ENCODE measurements at places on chromosomes 1 and 21.

- no peak for DNase-seq
These were observed 14.0 kb upstream of the GBP5 start for GRCh38 chr1:89286549-89287180.

GRCh38 chr1:34907487-34908090 is 21.9 kb downstream of the DLGAP3 start:
- no peak for DNase-seq

GRCh38 chr1:158290321-158290844 is 660 bp downstream of the CD1C start:
- no peak for DNase-seq

- no peak for DNase-seq
These were observed 8.3 kb downstream of the ENAH start for GRCh38 chr1:225644666-225645065.

DNA sequence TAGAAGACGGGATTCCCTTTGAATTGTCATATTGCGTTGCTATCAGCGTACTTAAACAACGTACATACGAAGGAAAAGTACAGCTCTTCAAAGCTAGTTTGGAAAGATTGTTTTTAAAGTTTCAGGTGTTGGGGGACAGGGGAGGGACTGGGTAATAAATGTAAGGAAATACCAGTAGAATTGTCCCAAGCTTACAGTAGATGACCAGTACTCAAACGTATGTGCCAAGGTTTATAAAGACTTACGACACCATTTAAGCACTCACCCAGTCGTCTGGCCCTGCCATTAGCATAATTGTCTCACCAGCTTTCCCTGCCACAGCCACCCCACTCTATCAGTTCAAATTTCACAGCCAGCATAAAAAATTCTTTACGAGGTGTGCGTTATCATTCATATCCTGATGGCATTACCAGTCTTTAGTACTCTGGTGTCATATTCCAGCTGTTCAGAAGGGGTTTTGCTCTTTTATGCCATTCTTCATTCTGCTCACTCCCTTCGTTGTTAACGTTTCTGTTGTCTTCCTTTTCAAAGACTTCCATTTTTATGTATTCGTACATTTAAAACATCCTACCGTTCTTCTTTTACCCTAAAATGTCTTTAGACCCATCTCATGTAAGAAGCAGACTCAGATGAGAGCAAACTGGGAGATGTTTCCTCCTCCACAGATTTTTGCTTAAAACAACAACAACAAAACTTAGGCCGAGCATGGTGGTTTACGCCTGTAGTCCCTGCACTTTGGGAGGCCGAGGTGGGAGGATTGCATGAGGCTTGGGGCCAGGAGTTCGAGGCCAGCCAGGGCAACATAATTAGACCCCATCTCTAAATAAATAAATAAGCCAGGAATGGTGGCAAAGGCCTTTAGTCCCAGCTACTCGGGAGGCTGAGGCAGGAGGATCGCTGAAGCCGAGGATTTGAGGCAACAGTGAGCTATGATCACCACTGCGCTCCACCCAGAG is 1.0 kb upstream of the HP1BP3 start:
- DNase-seq, result no peak

DNA sequence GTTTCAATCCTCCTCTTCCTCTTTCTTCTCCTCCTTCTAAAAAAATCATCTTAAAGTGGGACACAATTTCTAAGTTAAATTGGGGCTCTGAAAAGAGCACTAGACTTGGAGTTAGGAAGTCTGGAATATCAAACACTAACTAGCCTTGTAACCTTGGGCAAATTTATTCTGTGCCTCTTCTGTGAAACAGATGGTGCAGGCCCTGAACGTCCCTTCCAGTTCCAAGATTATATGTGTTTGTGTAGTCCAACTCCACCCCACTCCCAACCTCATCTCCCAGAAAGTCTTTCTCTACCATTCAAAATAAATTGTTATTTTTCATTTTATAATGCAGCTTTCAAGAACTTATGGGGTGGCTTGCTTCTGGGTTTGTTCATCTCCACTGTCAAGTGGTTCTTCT is 630.0 kb downstream of the LMO4 start:
- no peak for DNase-seq
